ENCODE measurements at places on chromosomes 3 and 15.

- DNase-seq: no peak
Measured at GRCh38 chr3:38281895-38282686, at the start of gene SLC22A14. Gene SLC22A14, plus strand, starts transcription at chr3:38282294. Its CDS starts 23,733 bp downstream, at chr3:38306027.

- no peak for DNase-seq
Measured at GRCh38 chr3:173943264-173943663, 545.7 kb downstream of the NLGN1 start.

- DNase-seq: no peak
Measured at GRCh38 chr3:47646362-47646761, 67.7 kb upstream of the CSPG5 start.

GRCh38 chr3:47685037-47685436 is 96.7 kb downstream of the SMARCC1 start:
- no peak for DNase-seq

DNA sequence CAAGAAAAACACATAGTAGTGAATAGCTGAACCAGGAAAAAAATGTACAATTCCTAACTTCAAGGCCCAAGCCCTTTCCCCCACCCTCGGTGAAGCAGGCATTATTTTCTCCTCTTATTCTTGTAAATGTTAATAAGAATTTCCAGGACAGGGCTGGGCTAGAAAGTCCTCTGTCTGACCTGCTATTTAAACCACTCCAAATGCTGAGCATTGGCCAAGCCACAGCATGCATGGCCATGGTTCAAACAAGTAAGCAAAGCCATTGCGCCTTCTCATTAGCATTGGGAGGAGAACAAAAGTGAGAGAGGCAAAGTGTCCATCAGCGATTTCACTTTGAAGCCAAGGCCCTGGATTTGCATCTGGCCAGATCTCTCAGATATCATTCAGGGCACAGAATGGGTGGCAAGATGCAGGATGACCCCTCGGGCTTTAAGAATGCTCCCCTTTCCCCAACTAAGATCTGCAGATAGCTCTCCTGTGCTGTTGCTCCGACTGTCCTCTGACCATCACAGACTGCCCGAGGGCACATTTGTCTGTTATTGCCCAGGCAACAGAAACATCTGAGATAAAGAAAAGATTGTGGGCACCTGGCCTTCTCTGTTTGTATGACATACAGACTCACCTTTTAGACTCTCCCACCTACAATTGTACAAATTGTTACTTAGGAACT is 46.3 kb downstream of the CEMIP start:
- DNase-seq: peak; percentile 5

DNA sequence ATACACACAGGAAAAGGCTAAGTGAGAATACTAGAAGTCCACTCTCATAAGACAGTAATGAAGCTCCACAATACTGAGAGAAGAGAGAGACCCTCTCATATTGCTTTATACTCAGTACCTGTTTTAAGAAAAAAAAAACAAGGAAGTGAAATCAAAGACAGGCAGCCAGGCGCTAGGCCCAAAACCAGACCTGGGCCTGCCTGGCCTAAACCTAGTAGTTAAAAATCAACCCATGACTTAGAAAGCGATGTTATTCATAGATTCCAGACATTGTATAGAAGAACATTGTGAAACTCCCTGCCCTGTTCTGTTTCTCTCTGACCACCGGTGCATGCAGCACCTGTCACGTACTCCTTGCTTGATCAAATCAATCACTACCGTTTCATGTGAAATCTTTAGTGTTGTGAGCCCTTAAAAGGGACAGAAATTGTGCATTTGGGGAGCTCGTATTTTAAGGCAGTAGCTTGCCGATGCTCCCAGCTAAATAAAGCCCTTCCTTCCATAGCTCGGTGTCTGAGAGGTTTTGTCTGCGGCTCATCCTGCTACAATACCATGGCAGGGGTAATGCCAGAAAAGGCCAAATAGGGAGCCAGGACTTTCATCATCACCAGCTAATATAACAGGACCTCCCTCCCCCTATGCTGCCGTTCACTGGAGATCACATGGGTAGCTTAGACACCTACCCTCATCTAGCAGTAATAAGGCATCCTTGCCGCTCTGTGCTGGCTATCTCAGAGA is 1294.1 kb downstream of the NSUN3 start:
- DNase-seq: no peak

GRCh38 chr3:52423173-52423572 is 21.7 kb downstream of the SEMA3G start:
- no peak for DNase-seq

DNA sequence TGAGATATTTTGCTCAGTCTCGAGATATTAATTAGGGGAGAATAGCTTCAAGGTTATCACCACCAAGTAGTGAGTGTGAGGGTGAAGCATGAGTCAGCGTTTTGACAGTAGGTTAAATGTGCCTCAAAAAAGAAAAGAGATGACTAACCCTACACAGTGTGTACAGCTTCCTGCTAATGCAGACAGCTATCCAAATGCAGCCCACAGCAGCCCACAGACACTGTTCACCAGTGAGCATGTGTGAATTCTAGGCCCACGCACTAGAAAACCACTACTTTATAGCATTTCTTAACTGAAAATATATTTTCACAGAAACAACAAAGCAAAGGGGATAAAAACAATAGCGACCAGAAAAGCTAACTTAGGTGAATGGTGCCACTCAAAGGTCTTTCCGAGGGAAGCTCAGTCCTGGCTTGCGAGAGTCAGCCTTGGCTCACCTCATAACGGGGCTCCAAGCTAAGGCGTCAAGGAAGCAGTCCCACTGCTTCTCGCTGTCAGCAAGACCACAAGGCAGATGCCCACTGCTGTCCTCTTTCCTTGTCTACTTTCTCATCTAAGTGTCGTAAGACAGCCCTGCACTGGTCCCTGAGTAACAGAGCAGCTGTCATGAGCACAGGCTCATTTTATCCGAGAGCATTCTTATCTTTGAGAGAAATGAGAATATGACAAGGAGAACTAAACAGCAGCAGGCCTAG is 47.6 kb downstream of the TXNRD3 start:
- DNase-seq: no peak

DNA sequence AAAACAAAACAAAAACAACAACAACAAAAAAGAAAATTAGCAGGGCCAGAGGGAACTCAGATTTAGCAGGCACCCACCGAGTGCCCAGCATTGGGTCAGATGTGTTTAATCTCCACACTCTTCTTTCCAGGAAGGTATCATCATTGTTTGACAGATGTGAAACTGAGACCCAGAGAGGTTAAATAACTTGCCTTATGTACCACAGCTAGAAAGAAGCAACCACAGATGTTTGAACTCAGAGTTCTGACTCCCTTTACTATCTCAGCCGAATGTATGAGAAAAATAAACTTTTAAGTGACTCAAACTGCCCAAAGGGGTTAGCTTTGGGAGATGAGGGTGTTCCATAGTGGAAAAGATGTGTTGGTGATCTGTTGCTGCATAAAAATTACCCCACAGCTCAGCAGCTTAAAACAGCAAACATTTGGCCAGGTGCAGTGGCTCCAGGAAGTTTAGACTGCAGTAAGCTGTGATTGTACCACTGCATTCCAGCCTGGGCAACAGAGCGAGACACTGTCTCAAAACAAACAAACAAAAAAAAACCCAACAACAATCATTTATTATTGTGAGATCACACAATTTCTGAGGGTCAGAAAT is 4.5 kb upstream of the RPP25 start:
- no peak for DNase-seq

GRCh38 chr15:66603301-66604179 is 37.7 kb upstream of the LCTL start:
- no peak for DNase-seq

GRCh38 chr3:129690406-129690805 is 83.9 kb upstream of the PLXND1 start:
- DNase-seq: peak; percentile 13

DNA sequence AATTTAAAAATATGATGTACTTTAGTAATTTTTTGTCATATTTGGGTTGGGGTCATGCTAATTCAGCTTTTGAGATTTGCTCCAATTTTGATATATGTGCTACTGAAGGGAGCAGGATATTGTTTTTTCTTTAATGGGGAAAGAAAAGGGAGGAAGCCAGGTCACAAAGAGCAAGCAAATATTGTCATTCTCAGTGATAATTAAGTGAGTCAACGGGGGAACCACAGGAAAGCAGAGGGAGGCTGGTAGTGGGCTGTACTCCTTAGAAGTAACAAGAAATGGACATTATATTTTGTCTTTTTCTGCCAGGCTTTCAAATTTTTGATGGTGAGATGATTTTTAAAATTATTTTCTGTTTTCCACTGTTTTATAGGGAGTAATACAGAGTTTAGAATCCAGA is 45.6 kb upstream of the NMD3 start:
- DNase-seq: no peak

GRCh38 chr15:63157891-63158431 is 684 bp upstream of the RPS27L start:
- no peak for DNase-seq

DNA sequence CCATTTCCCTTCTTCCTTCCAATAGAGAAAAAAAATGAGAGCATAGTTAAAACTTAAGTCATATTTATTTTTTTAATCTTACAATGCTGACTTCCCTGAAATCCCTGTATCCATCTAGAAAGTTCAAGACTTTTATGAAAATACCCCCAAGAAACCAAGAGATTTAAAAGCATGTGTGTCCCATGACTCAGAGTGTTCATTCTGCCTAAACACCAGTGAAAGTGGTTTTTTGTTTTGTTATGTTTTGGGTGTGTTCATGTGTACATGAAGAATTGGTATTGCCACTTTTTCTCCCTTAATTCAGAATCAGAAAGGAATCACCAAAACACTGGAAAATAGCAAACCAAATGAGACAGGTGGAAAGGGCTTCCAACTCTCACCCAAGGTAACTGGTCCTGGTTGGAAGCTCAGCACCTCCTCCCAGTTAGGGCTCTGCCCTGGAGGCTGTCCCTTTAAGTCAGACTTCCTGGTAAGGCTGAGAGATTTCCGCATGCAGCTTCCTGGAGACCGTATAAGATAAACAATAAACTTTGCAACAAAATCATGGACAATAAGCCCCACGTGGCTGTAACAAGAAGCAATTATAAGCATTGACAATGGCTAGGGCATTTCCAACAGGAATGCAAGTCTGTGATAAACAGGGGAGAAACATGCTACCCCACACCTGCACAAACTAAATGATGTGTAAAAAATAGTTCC is 121.9 kb upstream of the ARHGEF3 start:
- no peak for DNase-seq

DNA sequence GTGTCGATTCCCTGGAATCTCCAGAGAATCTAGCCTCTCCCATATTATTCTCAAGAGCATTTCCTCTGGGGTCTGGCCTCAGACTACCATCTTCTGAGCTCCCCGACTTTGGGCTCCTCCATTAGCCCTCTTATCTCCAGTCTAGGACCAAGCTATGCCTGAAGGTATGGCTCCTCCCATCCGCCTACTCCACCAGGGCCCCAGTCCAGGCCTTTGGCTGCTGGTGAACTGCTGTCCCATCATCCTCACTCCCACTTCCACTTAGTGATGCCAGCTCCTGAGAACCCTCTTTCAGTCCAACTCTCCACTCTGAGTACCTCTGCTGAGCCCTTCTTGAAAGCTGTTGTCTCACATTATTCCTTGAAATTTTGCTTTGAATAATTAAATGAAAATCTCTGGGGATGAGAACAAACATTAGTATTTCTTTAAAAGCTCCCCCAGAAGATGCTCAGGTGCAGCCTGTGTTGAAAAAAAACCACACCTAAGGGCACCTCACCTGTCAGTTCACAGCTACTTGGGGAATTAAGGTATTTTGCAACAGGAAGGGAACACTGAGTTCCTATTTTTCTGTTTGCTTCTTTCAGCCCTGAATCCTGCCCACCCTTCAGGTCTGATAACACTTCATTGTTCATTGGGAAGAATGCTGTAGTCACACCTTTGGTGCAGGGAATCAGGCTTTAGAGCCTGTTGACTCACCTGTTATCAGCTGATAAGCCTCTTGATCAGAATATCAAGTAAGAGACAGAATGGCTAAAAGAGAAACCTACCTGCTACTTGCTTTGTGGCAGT is 9.5 kb downstream of the CLDN18 start:
- DNase-seq: no peak

DNA sequence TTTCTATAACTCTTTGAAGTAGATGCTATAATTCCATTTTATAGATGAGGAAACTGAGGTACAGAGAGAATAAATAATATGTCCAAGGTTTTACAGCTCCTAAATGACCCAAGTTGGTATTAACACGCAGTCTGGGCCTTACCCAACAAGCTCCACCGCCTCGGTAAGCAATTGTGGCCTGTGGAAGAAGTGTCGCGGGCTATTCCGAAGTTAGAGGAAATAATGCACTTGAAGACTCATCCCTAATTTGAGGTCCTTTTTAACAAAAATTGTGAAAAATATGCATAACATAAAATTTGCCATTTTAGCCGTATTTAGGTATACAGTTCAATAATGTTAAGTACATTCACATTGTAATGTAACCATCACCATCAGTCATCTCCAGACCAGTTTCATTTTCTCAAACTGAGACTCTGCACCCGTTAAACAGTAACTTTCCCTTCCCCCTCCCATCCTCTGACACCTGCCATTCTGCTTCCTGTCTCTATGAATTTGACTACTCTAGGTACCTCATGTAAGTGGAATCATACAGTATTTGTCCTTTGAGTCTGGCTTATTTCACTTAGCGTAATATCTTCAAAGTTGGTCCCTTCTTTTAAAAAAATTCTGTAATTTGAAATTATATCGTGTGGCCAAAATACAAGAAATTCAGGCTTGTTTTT is 18.2 kb downstream of the IDH3A start:
- DNase-seq: no peak

DNA sequence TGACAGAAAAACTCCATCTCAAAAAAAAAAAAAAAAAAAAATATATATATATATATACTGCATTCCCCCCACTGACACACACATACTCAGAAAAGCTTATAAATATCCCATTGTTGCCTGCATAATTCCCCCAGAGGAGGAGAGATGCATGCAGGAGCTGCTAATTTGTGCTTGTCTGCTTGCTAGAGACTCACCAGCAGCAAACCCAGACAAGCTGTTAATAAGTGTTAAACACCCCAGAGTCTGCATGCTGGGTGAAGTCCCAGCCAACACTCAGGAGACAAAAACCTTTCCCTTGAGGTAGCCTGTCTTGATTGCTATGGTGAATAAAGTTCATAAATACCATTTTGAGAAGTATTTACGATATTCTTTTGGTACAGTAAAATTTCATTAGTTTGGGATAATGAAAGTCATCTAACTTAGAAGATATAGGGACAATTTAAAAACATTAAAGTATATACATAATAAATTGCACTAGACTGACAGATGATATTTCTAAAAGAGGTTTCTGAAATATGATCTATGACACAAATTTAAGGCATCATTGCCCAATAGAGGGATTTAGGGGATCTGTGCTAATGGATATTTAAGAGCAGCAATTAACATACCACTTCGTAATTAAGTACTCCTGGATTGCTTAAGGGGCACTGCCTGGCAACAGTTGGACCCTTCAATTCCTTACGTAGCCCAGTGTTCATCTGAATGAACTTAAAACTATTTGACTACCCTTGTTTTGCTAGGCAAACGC is 400.0 kb upstream of the C2CD4B start:
- DNase-seq: no peak

Measured in NCI-H1092 (cell line).